Effector memory CD4-positive, alpha-beta T cell (primary cell): ENCODE measurements at places on chromosomes 7 and 10.

- no peak for DNase-seq
Measured at GRCh38 chr10:62851442-62851841, 35.3 kb upstream of the EGR2 start.

GRCh38 chr10:38038107-38038931 lies 27.8 kb downstream of the ZNF33A start:
- no peak for DNase-seq

GRCh38 chr10:78552261-78552811 lies 516.4 kb upstream of the ZMIZ1 start:
- DNase-seq, result no peak

GRCh38 chr10:43264965-43265798 lies 1.7 kb downstream of the RASGEF1A start:
- no peak for DNase-seq

GRCh38 chr7:82675396-82675795 lies 231.8 kb upstream of the CACNA2D1 start:
- no peak for DNase-seq

GRCh38 chr7:121744319-121744718 lies 128.6 kb upstream of the PTPRZ1 start:
- DNase-seq, result no peak

DNA sequence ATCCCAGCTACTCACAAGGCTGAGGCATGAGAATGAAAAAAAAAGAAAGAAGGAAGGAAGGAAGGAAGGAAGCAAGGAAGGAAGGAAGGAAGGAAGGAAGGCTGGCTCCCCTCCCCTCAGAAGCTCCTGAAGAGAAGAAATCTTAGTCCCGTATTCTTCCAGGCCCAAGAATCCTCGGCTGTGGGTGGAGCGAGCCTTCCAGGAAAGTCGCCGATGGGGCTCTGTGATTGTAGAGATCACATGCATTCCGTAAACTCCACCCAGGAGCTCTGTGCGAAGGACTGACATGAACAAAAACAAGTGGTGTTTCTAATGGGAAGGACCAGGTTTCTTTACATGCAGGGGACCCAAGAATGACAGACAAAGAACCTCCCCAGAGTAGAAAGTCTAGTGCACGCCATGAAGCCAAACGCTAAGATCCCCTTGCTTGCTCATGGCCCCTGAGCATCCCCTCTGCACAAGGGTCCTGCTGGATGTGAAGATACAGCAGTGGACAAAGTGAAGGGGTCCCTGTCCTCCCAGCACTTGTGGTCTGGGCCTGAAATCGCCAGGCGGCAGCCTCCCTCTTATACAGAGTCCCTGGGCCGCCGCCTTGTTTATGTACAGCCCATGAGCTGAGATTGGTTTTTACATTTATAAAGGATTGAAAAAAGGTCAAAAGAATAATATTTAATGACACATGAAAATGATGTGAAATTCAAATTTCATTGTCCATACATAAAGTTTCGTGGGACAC lies 25.2 kb downstream of the CNPY1 start:
- no peak for DNase-seq

- DNase-seq, result no peak
Measured at GRCh38 chr7:17406738-17407137, 108.3 kb downstream of the AHR start.

GRCh38 chr7:73433924-73434700 lies 534 bp downstream of the FZD9 start:
- no peak for DNase-seq

DNA sequence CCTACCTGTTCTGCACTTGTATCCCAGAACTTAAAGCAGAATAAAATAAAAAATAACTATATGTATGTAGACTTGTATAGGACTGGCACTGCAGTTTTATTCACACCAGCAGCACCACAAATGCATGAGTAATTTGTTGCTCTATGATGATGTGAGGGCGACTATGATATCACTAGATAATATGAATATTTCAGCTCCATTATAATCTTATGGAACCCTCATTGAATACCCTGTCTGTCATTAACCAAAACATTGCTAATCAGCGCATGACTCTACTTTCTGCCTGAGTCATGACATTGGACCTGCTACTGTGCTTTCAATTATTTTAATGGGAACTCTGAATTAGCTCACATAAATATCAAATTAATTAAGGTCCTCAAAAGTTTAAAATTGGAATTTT lies 129.4 kb upstream of the RHOBTB1 start:
- no peak for DNase-seq

- DNase-seq, result peak; percentile 23
Measured at GRCh38 chr10:14032406-14032998, 298.2 kb downstream of the FRMD4A start.

DNA sequence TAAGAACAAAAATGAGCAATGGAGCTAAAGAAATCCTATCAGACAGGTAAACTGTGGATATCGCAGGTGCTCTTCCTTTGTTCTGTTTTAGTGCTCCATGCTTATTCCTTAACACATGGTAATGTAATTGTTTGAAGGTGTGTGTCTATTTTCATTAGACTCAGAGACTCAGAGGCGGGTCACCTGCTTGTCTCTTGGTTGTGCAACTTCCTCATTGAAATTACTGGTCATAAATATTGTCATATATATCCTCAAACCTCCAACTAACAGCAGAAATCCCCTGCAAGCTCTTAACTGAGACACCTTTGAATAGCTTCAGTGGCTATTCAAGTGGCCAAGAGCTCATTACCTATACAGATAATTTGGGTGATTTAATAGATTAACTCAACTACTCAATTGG lies 177.2 kb downstream of the PTN start:
- no peak for DNase-seq

- no peak for DNase-seq
Measured at GRCh38 chr7:155591055-155591775, 44.9 kb upstream of the CNPY1 start.

GRCh38 chr10:25627606-25628005 lies 306.4 kb upstream of the MYO3A start:
- DNase-seq, result no peak

DNA sequence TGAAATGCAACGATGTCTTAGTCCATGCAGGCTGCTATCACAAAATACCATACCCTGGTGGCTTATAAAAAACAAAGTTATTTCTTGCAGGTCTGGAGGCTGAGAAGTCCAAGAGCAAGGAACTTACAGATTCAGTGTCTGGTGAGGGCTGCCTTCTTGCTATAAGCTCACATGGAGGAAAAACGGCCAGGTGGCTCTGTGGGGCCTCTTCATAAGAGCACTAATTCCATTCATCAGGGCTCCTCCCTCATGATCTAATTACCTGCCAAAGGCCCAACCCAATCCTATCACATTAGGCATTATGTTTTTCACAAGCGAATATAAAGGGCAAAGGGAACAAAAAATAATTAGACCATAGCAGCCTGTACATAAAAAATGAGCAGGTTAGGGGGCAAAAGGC lies 35.4 kb downstream of the PAPSS2 start:
- no peak for DNase-seq

DNA sequence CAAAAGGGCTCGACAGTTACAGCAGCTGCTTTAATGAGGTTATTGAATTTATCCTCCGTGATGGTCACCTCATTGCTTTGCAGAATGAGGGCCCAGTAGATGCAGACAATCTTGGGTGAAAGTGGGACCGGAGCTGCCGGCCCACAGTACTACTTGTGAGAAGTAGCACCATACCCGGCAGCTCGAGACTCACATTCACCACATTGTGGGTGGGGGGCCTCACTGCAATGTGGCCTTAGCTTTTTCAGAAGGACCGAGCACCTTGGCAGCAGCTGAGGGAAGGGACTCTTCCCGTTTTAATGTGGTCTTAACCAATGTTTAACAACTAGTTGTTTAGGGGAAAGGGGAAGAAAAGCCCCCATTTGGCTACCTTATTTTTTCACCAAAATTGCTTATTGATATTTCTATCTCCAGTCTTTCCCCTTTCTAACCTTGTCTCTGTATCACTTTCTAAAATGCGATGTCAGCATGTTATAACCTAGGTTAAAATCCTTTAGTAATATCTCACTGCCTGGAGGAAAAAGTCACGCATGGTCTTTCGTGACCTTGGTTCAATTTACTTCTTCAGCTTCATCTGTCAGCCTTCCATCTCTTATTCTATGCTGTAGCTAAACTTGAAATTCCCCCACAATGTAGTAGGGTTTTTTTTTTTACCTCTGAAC lies 87.4 kb upstream of the PHYHIPL start:
- DNase-seq, result no peak

GRCh38 chr7:44977959-44978335 lies 868 bp downstream of the MYO1G start:
- DNase-seq, result no peak

DNA sequence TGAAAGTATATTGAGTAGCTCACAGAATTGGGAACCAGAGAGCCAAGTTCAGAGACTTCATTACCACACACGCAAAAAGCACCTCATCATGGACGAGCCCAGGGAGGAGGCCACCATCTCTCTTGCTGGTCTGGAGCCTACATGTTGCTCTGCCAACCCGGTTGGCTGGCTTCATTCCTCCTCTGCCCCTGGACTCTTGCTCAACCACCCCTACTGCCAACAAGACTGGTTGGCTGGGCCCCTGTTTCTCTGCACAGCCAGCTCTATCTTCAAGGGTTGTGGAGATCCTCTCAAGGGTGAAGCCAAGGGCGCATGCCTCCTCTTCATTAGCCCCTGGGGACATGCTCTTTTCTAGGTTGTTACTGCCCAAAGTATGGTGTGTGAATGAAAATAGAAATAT lies 142.7 kb downstream of the JCAD start:
- no peak for DNase-seq

DNA sequence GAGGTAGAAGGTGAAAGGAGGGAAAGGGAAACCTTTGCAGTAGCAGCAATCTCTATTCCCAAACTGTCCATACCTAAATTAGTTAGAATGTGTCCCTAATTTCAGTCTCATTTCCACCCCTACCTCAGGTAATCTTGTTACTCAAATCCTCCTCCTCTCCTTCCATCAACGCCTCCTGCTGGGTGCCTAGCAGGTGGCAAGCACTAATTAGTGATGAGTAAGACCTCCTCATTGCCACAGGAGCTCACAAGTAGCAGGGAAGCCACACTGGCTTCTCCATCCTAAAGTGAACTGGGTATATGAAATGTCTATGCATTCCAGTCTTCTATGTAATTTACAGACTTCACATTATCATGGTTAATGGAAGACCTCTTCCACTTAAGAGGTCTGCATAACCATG lies 25.7 kb upstream of the FAM133B start:
- no peak for DNase-seq

GRCh38 chr10:27625452-27626211 lies 120.0 kb downstream of the MKX start:
- no peak for DNase-seq

- DNase-seq, result no peak
Measured at GRCh38 chr10:82176587-82176986, 301.6 kb downstream of the NRG3 start.

DNA sequence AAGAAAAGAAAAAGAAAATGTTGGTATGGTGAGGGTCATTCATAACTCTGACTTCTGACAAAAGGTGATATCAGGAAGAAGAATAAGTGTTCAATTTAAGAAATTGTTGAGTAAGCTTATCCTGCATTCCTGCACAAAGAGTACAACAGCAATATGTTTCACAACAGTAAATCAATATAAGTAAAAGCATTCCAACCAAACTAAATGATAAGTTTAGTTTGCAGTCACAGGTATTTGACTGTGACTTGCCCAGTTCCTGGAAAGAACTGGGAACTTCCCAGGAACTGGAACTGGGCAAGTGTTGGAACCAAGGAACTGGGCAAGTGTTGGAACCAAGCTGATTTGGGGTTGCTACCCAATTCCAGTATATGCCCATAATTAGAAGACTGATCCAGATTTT lies 35.0 kb downstream of the NEURL1 start:
- DNase-seq, result no peak

GRCh38 chr10:49307921-49308320 lies 9.0 kb downstream of the C10orf71 start:
- no peak for DNase-seq

GRCh38 chr7:152590481-152590880 lies 85.5 kb downstream of the XRCC2 start:
- no peak for DNase-seq

GRCh38 chr10:62806251-62806650 lies 1.7 kb downstream of the ADO start:
- DNase-seq, result no peak

DNA sequence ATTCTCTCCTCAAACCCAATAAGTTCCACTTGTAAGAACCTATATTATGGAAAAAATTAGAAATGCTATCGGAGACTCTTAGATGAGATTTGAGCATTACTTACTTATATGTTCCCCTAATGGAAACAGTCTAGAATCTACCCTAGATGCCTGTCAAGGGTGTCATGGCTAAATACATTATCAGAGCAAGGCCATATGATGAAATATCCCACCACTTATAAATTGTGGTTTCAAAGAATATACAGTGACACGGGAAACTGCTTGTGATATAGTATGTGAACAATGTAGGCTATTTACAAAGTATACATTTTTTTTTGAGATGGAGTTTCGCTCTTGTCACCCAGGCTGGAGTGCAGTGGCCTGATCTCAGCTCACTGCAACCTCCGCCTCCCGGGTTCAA lies 46.3 kb upstream of the CTBP2 start:
- no peak for DNase-seq

DNA sequence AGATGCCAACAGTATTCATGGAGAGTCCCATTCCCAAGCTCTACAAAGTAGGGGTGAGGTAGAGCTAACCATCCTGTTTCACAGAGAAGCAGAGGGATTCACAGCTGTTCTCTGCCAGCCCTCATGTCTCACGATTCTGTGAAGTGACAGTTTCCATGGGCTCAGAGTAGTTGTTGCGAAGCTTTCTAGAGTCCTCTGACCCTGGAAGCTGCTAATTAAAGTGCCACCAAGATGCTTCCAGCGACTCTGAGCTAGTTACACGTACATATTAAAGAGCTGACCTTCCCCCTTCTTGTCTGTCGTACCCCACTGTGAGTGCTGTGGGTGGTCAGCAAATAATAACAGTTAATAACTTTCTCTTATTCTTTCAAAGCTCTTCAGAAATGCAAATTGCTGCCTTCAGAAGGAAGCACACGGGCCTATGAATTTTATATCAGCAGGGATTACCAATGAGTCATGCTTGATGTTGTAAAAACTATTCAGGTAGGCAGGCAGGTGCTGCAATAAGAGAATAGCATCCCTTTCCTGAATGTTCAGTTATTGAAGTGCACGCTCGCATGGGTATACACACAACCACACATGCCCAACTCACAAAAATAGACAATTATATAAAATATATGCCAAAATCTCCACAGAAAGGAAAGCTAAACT lies 34.1 kb downstream of the DNAJB9 start:
- DNase-seq, result no peak

GRCh38 chr10:311901-312665 lies 176.8 kb downstream of the ZMYND11 start:
- no peak for DNase-seq

GRCh38 chr10:17687117-17687831 lies 43.3 kb downstream of the STAM start:
- no peak for DNase-seq
